ENCODE measurements at places on chromosomes 2 and 18. TPM values are rescaled to one million over a fixed set of nuclear protein-coding genes. Genes with fewer than 3 reads are reported as not detected.

- no peak for DNase-seq
Observed at GRCh38 chr2:8276026-8276425, 405.8 kb upstream of the ID2 start.

DNA sequence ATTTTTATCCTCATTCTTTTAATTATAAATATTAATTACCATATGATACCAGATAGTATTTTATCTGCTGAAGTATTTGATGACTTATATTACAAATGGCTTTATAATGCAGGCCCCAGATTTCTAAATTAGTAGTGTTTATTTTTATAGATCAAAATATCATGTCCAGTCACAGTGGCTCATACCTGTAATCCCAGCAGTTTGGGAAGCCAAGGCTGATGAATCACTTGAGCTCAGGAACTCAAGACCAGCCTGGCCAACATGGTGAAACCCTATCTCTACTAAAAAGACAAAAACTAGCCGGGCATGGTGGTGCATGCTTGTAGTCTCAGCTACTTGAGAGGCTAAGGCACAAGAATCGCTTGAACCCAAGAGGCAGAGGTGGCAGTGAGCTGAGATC lies 100.1 kb upstream of the ARHGAP15 start:
- DNase-seq = no peak

DNA sequence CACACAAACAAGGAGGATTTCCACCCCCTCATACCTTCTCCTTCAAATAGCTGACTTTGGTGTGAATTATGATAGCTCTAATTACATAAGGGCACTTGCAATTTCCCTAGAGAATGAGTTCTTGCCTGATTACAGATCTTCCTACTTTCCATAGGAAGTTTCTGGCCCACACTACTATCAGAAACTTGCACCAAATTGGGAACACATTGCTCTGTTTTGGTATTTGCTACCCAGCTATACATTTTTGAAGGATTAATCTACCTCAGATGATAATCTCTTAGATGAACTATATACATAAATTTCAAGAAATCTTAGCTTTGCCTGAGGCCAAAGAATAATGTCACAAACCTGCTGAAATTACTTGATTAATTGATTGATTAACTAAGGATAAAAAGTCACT lies 4.9 kb downstream of the DCC start:
- no peak for DNase-seq

The BCL2 gene
- 16.4 TPM for total RNA-seq

The ATRAID gene
- total RNA-seq = 80.7 TPM

The AFF3 gene
- total RNA-seq = 0.86 TPM

Measured in colonic mucosa (tissue), 4 donors.